Activated CD4-positive, alpha-beta memory T cell treated with anti-CD3 and anti-CD28 coated beads, Interleukin-2, amount 10 ng/mL, durations not matched to agents 7 days and 5 days (primary cell): ENCODE measurements at places on chromosomes 7 and 10. TPM values are rescaled to one million over a fixed set of nuclear protein-coding genes. Genes with fewer than 3 reads are reported as not detected.
A peak's percentile ranks its signal among the peaks of the same experiment; 100 is the strongest.

Gene OTUD1
- total RNA-seq: 23.4 TPM

DNA sequence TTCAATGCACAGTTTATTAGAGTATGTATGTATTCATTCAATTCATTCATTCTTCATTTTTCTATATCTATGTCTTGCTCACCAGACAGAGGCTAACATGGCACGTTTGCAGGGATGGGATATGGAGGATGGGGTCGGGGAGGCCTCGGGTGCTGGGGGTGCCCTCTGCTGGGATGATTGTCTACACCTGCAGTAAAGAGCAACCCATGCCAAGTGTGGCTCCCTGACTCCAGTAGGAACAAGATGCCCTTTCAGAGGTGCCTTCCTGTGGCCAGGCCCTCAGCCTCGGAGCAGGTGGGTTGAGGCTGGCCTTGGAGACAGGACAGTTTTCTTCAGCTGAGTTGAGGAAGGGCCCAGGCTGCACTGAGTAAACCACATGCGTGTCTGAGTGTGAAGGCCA is 157.2 kb downstream of the SH2D4B start:
- H3K36me3 ChIP-seq: no peaks in the 10 kb centered on the region
- no peak overlapping the region for H3K4me3 ChIP-seq

GRCh38 chr7:76302347-76303201 is at the start of gene HSPB1:
TSS of gene HSPB1 (plus strand) at chr7:76302673. CDS start at chr7:76302713, 40 bp downstream.
- H3K27me3 ChIP-seq: peaks cover 9% of the 10 kb centered on the region
- peak within 1 kb of the TSS; percentile 67 for H3K27ac ChIP-seq
- no peaks in the 10 kb centered on the region for H3K36me3 ChIP-seq
- peak within 1 kb of the TSS; percentile 84 for H3K4me3 ChIP-seq

DNA sequence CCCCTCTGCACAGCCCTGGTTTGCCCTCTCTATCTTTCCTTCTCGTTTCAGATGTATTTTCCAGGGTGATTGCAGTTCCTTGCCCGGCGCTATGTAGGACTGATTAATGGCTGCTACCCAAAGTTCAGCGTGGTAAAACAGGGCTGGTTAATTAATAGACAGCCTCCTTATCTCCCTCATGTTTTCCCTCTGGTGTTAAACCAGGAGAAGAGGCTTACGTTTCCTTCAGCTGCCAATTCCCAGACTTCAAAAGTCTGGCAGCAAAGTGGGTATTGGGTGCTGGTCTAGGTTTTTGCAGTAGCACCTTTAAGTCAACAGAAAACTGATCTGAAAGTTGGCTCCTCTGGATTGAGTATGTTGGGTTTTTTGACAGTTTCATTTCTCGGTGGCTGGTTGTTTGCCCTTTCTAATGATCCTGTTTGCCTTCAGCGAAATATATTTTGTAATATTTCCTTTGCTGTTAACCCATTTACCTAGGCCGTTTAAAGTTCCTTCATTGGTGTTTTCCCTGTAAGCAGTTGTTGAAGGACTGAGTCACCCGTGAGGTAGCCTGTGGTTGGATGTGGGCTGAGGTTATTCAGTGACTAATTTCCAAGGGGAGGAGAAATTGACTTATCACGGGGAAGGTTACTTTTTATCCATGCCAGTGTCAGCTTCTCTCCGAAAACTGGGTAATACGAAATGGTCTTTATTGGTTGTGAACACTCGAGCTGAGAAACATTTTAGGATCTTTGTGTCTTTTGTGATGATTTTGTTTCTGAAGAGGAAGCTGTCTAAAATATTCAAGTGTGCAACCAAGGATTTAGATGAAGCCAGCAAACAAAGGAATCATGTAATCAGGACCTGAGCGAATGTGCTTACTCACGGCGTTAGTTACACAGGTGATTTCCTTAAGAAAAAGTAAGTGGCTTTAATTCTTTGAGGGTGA is 257.2 kb downstream of the KIAA1217 start:
- no peaks in the 10 kb centered on the region for H3K36me3 ChIP-seq
- peak; percentile 76 for DNase-seq
- peaks cover 15% of the 10 kb centered on the region for H3K27me3 ChIP-seq
- peak overlapping the region; percentile 60 for H3K27ac ChIP-seq
- H3K4me3 ChIP-seq: peak overlapping the region; percentile 56
- peaks cover 51% of the 10 kb centered on the region for H3K4me1 ChIP-seq

Gene OR2A1
- not detected for total RNA-seq

DNA sequence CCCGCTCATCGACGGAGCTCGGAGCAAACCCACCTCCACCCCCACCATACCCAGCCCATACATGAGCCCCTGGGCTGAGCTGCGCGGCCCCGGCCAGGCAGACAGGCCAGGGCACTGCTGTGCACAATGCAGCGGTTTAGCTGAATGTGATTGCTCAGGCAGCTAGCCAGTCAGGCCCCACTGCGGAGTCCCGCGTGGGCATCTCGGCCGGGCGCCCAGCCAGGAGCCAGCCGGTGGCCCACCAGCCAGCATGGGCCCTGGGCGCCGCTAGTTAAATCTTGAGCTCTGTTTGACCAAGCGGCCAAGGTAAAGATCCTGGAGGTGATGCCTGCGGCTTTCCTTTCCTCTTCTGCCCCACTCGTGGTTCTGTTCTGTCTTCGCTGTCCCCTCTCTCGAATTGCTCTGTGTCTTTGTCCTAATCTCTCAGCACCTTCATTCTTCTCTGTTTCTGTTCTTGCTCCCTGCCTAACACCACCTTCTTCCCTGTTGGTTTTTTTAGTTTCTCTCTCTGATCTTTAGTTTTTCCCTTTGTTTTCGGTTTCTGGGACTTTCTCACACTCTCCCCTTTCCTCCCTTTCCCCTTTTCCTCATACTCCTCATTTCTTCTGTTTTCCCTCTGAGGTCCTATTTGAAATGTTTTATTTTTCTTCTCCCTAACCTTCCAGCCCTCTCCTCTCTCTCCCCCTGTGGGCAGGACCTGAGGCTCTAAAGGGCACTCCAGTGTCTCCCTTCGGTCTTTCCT is 6.6 kb downstream of the UFSP1 start:
- no peak overlapping the region for H3K4me3 ChIP-seq
- peaks cover 93% of the 10 kb centered on the region for H3K36me3 ChIP-seq
- peaks cover 77% of the 10 kb centered on the region for H3K4me1 ChIP-seq
- no peak for DNase-seq

- no peak within 1 kb of the TSS for H3K27ac ChIP-seq
- DNase-seq: peak; percentile 33
- peaks cover 2% of the 10 kb centered on the region for H3K4me1 ChIP-seq
- H3K27me3 ChIP-seq: peaks cover 42% of the 10 kb centered on the region
Observed at GRCh38 chr10:132186488-132187429, at the start of gene DPYSL4. TSS of gene DPYSL4 (plus strand) at chr10:132186948. CDS start at chr10:132187064, 116 bp downstream.

GRCh38 chr10:13707156-13707881 is 120.6 kb downstream of the PRPF18 start:
- peak overlapping the region; percentile 18 for H3K4me3 ChIP-seq
- peaks cover 12% of the 10 kb centered on the region for H3K4me1 ChIP-seq
- H3K27me3 ChIP-seq: peaks cover 36% of the 10 kb centered on the region
- H3K27ac ChIP-seq: no peak overlapping the region
- no peak for DNase-seq

DNA sequence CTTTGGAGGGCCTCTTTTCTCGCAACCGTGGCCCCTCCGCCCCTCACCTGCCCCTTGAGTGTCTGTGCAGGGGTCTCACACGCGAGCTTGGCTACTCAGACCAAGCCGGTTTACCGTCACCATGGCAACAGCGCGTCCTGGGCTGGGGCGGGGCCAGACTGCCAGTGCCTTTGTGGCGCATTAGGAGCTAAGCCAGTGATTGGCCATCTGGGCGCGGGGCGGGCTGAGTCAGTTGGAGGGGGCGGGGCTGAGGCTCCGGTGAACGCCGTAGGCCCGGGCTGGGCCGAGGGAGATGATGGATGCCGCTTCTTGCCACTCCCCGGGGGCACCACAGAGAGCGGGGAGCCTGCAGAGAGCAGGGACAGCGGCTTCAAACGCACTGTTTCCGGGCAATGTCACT is 48.7 kb upstream of the FXYD4 start:
- H3K27ac ChIP-seq: no peak overlapping the region
- peak; percentile 92 for DNase-seq
- peak overlapping the region; percentile 31 for H3K4me3 ChIP-seq
- H3K27me3 ChIP-seq: peaks cover 7% of the 10 kb centered on the region
- H3K36me3 ChIP-seq: no peaks in the 10 kb centered on the region
- H3K4me1 ChIP-seq: peaks cover 46% of the 10 kb centered on the region

DNA sequence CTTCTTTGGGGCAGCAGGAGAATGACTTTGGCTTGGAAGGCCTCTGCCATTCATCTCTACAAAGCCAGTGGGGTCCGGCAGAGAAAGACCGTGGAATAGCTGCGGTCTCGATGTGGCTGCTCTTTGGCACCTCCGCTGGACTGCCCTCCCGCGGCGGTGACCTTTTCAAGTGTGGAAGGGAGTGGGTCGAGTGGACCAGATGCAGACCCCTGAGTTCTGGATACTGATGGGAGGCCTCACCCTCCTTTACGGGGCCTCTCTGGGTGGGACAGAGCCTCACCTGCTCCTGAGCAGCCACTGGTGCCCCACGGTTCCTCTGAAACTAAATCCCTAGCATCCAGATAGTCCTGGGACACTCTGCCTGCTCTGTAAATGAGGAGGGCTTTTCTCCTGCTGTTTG is 113.1 kb downstream of the NT5C2 start:
- peaks cover 3% of the 10 kb centered on the region for H3K4me1 ChIP-seq
- H3K4me3 ChIP-seq: no peak overlapping the region
- DNase-seq: no peak
- H3K36me3 ChIP-seq: no peaks in the 10 kb centered on the region
- H3K27me3 ChIP-seq: no peaks in the 10 kb centered on the region
- no peak overlapping the region for H3K27ac ChIP-seq

- no peak for DNase-seq
- H3K27ac ChIP-seq: no peak overlapping the region
- peaks cover 2% of the 10 kb centered on the region for H3K36me3 ChIP-seq
- H3K27me3 ChIP-seq: no peaks in the 10 kb centered on the region
- H3K4me1 ChIP-seq: peaks cover 14% of the 10 kb centered on the region
Observed at GRCh38 chr10:101824736-101825135, 6.5 kb upstream of the OGA start.

- H3K27me3 ChIP-seq: peaks cover 2% of the 10 kb centered on the region
- H3K36me3 ChIP-seq: no peaks in the 10 kb centered on the region
- no peak overlapping the region for H3K4me3 ChIP-seq
- H3K4me1 ChIP-seq: no peaks in the 10 kb centered on the region
Observed at GRCh38 chr7:90520484-90520883, 51.0 kb downstream of the PTTG1IP2 start.

DNA sequence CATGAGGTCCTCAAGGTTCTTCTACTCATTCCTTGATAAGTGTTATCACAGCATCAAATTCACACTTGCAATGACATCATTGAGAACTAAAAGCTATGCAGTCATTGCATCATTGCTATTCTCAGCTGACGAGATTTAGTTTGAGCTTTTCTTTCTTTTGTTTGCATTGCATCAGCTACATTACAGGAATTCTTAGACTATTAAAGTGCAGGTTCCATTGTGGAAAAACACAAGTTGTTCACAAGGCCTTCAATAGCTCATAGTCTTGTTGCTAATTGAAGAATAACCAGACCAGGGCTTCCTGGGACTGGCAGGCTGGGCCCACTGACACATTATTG is 139.3 kb downstream of the CXCL12 start:
- H3K4me1 ChIP-seq: no peaks in the 10 kb centered on the region
- no peak overlapping the region for H3K27ac ChIP-seq
- no peak overlapping the region for H3K4me3 ChIP-seq
- no peaks in the 10 kb centered on the region for H3K27me3 ChIP-seq

GRCh38 chr7:156389116-156389692 is 251.4 kb upstream of the RNF32 start:
- H3K27ac ChIP-seq: no peak overlapping the region
- H3K27me3 ChIP-seq: no peaks in the 10 kb centered on the region
- H3K36me3 ChIP-seq: no peaks in the 10 kb centered on the region

DNA sequence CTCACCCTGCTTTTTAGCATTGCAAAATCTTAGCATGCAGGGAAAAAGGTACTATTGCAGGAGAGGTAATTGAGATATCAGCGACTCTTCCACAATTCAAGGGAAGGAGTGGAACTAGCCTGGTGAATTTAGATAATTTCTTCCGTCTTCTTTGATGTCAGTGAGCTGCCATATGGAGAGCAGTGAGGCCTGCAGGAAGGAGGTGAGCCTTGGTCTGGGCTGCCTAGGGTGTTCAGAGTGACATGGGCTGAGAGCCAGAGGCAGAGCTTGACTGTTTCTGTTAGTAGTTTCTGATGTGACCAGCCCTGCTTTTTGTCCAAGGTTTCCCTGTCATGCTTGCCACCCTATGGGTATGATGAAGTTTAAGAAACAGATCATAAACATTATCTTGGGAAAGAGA is 28.6 kb downstream of the KAT6B start:
- no peak for DNase-seq
- peaks cover 9% of the 10 kb centered on the region for H3K4me1 ChIP-seq
- H3K27ac ChIP-seq: no peak overlapping the region
- no peak overlapping the region for H3K4me3 ChIP-seq
- no peaks in the 10 kb centered on the region for H3K27me3 ChIP-seq
